ENCODE measurements at places on chromosomes 4 and X.

GRCh38 chrX:16484338-16484737 is 165.6 kb upstream of the S100G start:
- no peak for DNase-seq

DNA sequence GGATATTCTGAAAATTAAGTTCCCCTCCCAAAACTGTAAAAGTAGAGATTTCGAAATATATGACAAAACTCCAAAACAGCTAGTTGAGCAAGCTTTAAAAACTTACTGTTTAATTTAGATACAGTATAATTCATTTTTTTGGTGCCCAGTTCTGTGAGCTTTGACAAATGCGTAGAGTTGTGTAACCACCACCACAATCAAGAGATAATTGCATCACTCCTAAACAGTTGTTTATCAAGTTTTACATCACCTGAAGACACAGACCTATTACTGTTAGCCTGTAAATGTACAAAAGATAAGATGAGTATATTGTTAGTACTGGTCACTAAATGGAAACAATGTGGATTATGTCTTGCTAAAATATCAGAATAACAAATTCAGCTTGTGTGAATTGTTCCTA is 62.3 kb downstream of the ALG13 start:
- DNase-seq, result no peak

GRCh38 chrX:119828446-119828845 is 24.3 kb downstream of the UPF3B start:
- no peak for DNase-seq

DNA sequence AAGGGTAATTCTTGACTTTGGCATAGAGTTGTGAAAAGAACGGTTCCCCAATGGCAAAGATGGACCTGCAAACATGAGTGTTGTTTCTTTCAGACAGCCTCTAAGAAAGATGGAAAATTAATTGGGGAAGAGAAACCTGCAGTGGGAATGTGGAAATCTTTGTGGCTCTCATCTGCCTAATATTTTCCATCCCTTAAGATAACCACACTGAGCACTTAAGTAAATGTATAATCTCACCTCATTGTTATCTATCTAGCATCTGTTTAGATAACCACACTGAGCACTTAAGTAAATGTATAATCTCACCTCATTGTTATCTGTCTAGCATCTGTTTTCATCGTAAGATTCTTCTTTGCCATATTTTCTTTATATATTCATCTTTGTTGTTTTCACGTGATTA is 149.3 kb downstream of the NWD2 start:
- no peak for DNase-seq

DNA sequence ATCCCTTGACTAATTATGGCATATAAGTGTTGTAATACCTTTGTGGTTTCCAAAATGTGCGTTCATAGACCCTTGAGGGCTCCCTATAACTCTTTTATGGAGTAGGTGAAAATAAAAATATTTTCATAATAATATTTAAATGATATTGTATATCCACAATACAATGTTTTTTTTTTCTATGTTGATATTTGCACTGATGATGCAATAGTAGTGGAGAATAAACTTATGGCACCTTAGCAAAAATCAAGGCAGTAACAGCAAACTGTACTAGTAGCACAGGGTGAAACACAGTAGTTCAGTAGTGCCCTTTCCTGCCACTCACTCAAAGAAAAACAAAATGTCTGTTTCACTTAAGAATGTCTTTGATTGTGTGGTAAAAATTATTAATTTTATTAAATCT is 465.3 kb downstream of the C4orf33 start:
- DNase-seq, result no peak

DNA sequence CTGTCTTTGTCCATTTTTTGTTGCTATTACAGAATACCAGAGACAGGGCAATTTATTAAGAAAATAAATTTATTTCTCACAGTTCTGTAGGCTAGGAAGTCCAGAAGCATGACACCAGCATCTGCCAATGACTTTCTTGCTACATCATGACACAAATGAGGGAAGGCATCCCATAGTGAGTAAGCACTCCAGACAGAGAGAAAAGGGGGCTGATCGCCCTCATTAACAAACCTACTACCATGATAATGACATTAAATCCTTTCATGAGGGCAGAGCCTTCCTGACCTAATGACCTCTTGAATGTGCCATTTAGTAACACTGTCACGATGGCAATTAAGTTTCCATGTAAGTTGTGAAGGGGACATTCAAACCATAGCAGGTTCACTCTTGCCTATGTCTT is 20.1 kb downstream of the CCDC149 start:
- DNase-seq, result no peak

GRCh38 chr4:88442689-88443191 is 14.2 kb upstream of the HERC5 start:
- no peak for DNase-seq

- DNase-seq, result no peak
Observed at GRCh38 chr4:147335183-147335582, 145.7 kb upstream of the EDNRA start.

DNA sequence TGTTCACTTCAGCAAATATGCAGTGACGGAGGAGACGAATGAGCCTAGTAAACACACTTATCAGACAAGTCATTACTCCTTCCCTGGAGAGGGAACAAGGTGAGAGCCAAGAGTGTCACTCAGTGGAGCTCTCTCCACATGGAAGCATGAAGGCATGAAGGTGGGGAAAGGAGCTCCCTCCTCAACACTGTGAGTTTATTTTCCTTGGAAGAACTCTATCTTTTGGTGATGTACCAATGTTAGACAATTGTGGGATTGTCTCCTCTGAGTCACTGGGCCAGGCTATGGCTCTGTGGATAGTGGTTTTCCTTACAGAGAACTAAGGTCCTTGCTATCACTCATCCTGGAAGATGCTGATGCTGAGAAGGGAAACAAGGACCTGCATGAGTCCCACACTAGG is 200.2 kb downstream of the CPEB2 start:
- DNase-seq, result no peak

DNA sequence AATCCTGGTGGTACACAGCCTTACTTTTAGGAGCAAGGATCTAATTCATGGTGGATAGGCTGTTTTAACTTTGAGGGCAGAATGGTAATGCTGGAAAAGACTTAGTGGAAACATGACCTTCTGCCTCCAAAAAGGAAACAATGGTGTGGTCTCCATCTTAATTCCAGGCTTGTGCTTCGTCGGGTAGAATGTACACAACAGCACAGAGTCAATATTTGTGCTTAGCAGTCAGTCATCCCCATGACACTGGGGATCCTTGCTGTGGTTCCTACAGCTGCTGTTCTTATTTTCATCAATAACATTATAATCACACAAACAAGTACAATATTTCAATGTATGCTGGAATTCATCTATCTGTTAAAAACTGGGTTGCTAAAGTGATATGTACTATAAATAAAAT is 104.4 kb downstream of the HHIP start:
- DNase-seq, result no peak

DNA sequence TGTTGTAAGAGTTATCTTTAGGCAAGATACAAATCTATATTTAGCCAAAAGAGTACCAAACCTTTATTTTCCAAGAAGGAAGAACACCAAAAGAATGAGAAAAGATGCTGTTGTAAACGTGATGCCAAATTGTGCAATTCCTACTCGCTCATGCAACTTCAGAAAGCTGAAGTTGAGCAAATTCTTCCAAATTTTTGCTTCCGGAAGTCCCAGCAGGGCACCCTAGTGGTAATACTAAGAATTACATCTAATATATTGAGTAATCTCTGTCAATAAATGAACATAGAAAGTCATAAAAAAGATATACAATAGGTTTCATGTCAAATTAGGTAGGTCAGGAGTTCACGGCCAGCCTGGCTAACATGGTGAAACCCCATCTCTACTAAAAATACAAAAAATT is 36.0 kb upstream of the SMARCAD1 start:
- no peak for DNase-seq

- no peak for DNase-seq
Observed at GRCh38 chr4:39664828-39665731, 26.4 kb upstream of the SMIM14 start.

DNA sequence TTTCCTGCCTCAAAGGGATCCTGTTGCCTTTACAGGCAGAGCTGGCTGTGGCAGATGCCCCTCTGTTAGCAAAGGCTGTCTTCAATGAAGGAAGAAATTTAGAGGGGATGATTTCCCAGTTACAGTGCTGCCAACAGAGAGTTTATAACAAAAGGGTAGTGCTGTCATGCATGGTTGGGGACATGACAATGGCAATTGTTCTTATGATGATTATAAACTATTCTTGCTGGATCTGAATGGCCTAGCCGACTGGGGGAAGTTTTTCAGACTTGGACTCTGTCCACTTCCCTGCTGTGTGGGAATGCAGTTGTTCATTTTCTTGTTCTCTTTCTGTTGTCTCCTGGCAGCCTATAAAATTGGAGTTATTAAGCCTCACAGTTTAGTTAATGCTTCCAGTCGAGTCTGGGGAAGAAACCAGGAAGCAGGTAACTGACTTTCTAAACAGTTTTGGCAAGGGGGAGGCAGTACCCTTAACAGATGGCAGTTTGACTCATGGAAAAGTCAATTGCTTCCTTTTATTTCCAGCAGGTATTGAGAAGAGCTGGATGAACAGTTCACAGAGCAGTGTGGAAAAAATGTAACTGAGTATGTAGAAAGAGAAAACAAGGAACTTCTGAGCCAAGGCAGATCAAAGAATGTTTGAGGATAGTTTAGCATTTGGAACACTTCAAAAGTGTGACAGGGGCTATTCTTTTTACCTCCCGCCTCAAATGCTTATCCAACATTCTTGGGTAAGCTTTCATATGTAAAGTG is 582.6 kb downstream of the RAPGEF2 start:
- DNase-seq, result no peak

DNA sequence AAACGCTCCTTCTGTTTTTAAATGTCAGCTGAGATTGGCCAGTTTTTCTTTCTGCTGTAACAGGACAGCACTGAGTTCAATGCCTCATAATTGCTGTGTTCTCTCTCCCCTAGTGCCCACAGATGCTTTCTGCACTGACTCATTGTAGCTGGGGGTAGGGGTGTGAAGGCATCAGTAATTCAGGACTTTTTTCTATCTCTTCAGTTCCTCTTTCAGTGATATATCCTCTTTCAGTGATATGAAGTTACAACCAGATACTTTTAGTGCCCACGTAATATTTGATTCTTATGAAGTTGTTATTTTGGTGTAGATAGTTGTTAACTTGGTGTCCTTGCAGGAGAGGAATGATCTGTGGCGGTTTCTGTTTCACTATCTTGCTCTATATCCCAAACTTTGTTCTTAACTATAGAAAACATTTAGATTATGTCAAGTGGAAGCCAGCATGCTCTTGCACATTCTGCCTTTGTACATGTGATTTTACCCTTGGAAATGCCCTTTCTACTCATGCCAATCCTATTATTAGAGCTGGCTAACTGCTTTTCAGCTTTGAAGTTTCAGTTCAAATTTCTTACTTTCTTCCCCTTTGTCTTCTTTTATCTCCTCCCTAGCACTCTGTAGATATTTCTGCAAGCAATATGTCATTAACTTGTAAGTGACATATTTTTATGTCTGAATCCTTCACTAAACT is 1258.4 kb downstream of the FAM133A start:
- no peak for DNase-seq

Measured in NCI-H526 treated with DMSO at 0.1 percent for 48 hours (cell line).